Fibroblast of lung (primary cell): ENCODE measurements at places on chromosomes 11 and 22.
A peak's percentile ranks its signal among the peaks of the same experiment; 100 is the strongest.

- H3K27me3 ChIP-seq, result no peaks in the 10 kb centered on the region
- H3K27ac ChIP-seq, result no peak overlapping the region
- H3K36me3 ChIP-seq, result no peaks in the 10 kb centered on the region
- H3K4me1 ChIP-seq, result no peaks in the 10 kb centered on the region
- DNase-seq, result peak; percentile 10
- H3K4me3 ChIP-seq, result no peak overlapping the region
Observed at GRCh38 chr22:32911503-32911902, 110.0 kb downstream of the TIMP3 start.

GRCh38 chr22:35894464-35894878 is 134.2 kb downstream of the RBFOX2 start:
- H3K27me3 ChIP-seq, result no peaks in the 10 kb centered on the region
- peak overlapping the region; percentile 46 for H3K27ac ChIP-seq
- H3K4me3 ChIP-seq, result peak overlapping the region; percentile 11
- peak; percentile 60 for DNase-seq

GRCh38 chr22:30754971-30755758 is 60.5 kb downstream of the OSBP2 start:
- no peak overlapping the region for H3K4me3 ChIP-seq
- H3K27ac ChIP-seq, result no peak overlapping the region
- no peaks in the 10 kb centered on the region for H3K4me1 ChIP-seq
- DNase-seq, result peak; percentile 75
- H3K27me3 ChIP-seq, result no peaks in the 10 kb centered on the region

GRCh38 chr11:70338594-70338993 is 59.7 kb upstream of the CTTN start:
- no peak for DNase-seq
- H3K27me3 ChIP-seq, result no peaks in the 10 kb centered on the region
- H3K27ac ChIP-seq, result no peak overlapping the region
- no peak overlapping the region for H3K4me3 ChIP-seq
- no peaks in the 10 kb centered on the region for H3K4me1 ChIP-seq

- no peak for DNase-seq
- H3K4me1 ChIP-seq, result peaks cover 2% of the 10 kb centered on the region
- no peaks in the 10 kb centered on the region for H3K36me3 ChIP-seq
- no peaks in the 10 kb centered on the region for H3K27me3 ChIP-seq
- peak overlapping the region; percentile 88 for H3K27ac ChIP-seq
Observed at GRCh38 chr22:45672564-45673481, 1.2 kb downstream of the ATXN10 start.

- DNase-seq, result no peak
- no peak overlapping the region for H3K4me3 ChIP-seq
- H3K4me1 ChIP-seq, result peaks cover 24% of the 10 kb centered on the region
- no peaks in the 10 kb centered on the region for H3K27me3 ChIP-seq
- H3K36me3 ChIP-seq, result no peaks in the 10 kb centered on the region
- H3K27ac ChIP-seq, result no peak overlapping the region
Observed at GRCh38 chr22:25402160-25402500, 162.3 kb upstream of the GRK3 start.

DNA sequence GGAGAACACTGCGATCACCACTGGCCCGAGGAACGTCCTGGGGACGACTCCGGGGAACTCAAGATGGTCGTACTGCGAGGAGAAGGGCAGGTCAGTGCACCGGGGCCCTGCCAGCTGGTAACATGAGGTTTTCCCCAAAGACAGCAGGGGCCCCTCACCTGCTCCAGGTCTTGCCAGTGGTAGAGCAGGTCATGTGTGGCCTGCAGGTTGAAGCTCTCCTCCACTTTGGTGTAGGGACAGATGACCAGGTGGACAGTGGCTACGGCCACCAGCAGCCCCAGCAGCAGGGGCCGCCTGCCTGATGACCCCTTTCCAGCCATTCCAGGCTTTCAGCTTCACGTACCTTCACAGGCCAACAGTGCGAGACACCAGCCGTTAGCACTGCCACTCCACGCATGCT is 4.8 kb downstream of the ALG12 start:
- no peaks in the 10 kb centered on the region for H3K27me3 ChIP-seq
- peaks cover 4% of the 10 kb centered on the region for H3K36me3 ChIP-seq
- H3K4me3 ChIP-seq, result no peak overlapping the region
- H3K27ac ChIP-seq, result no peak overlapping the region

DNA sequence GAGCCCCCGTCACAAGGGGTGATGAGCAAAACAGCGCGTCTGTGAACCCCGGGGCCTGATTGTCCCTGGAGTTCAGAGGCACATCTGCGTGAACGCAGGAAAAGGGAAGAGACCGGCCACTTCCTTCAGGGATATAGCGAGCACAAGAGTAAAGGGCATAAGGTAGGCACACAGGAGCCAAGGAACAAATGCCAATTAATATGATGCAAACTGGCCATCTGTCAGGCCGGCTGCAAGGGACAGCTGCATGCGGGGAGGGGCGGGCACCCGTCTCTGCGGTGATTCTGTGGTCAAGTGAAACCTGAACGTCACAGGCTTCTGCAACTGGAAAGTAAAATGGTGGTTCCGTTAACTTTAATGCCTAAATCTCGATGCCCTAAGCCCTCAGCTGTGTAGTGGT is 64.7 kb downstream of the TRIM29 start:
- H3K36me3 ChIP-seq, result no peaks in the 10 kb centered on the region
- no peak overlapping the region for H3K27ac ChIP-seq
- no peak overlapping the region for H3K4me3 ChIP-seq

DNA sequence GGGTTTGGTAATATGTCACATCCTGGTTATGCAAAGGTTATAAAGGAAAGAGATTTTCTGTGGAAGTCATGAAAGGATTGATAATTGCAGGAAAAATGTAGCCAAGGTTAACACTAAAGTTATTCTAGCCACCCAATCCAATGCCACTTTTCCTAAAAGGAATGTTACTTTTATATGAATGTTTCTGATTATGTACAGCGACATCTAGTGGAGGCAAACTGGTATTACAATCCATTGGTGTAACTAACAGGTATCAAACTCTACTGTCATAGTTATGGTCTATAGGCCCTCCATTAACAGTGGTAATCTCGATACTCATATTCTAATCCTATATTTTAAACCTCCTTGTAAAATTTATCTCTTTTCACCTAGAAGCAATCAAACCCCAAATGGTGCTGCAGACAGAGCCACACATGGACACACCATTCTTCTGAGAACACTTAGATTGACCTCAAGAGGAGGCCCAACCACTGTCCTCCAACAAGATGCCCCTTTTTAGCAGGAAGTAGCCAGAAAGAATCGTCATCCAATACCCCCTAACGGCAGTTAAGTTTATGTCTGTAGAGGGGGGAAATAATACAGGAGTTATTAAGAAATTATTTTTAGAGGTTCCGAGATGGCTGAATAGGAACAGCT is 74.9 kb upstream of the RAG2 start:
- H3K36me3 ChIP-seq, result no peaks in the 10 kb centered on the region
- DNase-seq, result peak; percentile 61

DNA sequence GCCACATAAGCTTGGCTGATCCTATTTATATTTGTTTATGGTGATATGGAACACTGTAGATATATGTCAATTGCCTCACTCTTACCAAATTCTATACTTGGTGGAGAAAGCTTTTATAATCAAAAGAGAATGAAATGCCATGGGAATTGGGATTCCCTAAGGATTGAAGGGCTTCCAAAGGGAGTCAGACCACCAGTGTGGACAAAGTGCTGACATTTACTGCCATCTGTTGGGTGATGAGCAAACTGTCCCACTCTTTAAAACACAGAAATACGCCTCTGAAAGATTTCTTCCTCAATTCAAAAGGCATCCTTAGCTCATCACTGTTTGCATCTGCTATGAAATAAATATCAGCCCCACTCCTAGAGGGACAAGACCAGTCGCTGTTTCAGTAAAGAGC is 7.1 kb downstream of the SLC1A2 start:
- H3K4me3 ChIP-seq, result no peak overlapping the region
- no peaks in the 10 kb centered on the region for H3K4me1 ChIP-seq
- no peaks in the 10 kb centered on the region for H3K36me3 ChIP-seq
- no peak overlapping the region for H3K27ac ChIP-seq
- H3K27me3 ChIP-seq, result peaks cover 7% of the 10 kb centered on the region
- DNase-seq, result peak; percentile 3

DNA sequence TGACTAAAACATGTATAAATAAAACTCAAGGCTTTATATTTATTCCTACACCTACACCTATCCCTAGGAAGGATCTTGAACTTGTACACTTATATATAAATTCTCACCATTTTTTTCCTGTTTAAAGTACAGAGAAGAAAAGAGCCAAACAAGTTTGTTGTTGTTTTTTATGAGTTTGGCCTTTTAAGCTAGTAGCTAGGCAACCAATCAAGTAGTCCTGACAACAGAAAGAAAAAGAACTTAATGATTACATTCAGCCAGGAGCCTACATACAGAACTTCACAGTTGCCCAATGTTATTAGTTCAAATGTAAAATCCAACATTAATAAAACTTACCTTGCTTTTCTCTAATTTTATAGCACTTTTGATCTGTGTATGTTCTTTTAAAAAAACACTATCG is 316.2 kb downstream of the SOX6 start:
- DNase-seq, result no peak
- H3K4me3 ChIP-seq, result no peak overlapping the region
- H3K36me3 ChIP-seq, result no peaks in the 10 kb centered on the region
- no peaks in the 10 kb centered on the region for H3K27me3 ChIP-seq
- H3K4me1 ChIP-seq, result no peaks in the 10 kb centered on the region
- no peak overlapping the region for H3K27ac ChIP-seq

GRCh38 chr11:126529037-126529436 is 173.6 kb downstream of the ST3GAL4 start:
- no peaks in the 10 kb centered on the region for H3K36me3 ChIP-seq
- no peak for DNase-seq
- H3K27ac ChIP-seq, result no peak overlapping the region
- H3K4me3 ChIP-seq, result no peak overlapping the region

DNA sequence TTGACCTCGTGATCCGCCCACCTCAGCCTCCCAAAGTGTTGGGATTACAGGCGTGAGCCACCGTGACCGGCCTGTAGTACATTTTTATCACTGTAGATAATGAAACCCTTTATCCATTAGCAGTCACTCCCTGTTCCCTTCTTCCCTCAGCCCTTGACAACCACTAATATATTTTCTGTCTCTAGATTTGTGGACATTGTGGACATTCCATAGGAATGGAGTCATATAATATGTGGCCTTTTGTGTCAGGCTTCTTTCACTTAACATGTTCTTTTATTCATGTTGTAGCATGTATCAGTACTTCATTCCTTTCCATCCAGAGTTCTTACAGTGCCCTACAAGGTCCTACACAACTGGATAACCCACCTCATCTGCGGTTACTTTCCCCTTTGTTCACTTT is 30.5 kb downstream of the RRM1 start:
- no peaks in the 10 kb centered on the region for H3K4me1 ChIP-seq
- DNase-seq, result peak; percentile 6
- no peak overlapping the region for H3K27ac ChIP-seq
- H3K27me3 ChIP-seq, result no peaks in the 10 kb centered on the region

- no peak overlapping the region for H3K4me3 ChIP-seq
- no peak overlapping the region for H3K27ac ChIP-seq
- peaks cover 19% of the 10 kb centered on the region for H3K27me3 ChIP-seq
- no peak for DNase-seq
- no peaks in the 10 kb centered on the region for H3K4me1 ChIP-seq
Observed at GRCh38 chr11:126098204-126098769, 35.6 kb upstream of the CDON start.

GRCh38 chr11:82899186-82899820 is 927 bp downstream of the PRCP start:
- no peak for DNase-seq
- peaks cover 3% of the 10 kb centered on the region for H3K4me1 ChIP-seq
- H3K36me3 ChIP-seq, result no peaks in the 10 kb centered on the region
- no peaks in the 10 kb centered on the region for H3K27me3 ChIP-seq
- peak overlapping the region; percentile 75 for H3K27ac ChIP-seq

GRCh38 chr22:26045860-26046259 is 123.4 kb upstream of the SEZ6L start:
- H3K27ac ChIP-seq, result no peak overlapping the region
- H3K36me3 ChIP-seq, result no peaks in the 10 kb centered on the region

GRCh38 chr11:113647856-113648255 is 58.3 kb downstream of the TMPRSS5 start:
- DNase-seq, result no peak
- H3K27me3 ChIP-seq, result no peaks in the 10 kb centered on the region
- no peak overlapping the region for H3K27ac ChIP-seq
- H3K36me3 ChIP-seq, result no peaks in the 10 kb centered on the region

DNA sequence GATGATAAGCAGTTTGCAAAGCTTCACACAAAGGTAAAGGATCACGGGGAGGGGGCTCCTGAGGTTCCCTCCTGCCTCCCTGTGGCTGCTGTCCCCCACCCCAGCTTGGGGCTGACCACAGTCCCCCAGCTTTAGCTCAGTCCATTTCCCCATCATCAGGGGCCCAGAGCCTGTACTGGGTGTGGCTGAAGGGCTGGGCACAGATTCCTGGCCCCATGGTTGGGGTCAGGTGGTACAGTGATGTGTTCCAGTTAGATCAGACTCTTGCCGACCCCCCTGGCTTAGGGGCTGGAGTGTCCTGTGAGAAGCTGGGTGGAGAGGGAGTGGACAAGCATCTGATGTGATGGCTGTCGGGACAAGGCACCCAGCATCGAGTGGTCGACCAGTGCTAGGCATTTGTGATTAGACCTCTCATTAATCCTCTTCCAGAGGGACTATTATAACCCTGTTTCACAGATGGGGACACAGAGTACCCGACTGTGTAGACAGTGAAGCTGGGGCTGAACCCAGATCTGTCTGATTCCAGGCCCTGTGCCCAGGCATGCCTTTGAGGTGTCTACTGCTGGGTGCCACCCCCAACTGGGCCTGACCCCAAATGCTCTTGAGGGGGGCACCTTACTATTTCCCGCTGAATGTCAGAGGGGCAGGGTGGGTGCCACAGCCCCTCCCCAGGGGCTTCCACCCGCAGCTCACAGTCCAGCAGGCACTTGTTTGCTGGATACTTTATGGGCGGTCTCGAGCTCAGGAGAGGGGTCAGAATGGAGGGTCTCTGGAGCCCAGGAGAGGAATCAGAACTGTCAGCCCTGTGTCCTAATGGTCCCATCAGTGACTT is 4.3 kb downstream of the SHANK3 start:
- H3K4me1 ChIP-seq, result no peaks in the 10 kb centered on the region
- H3K36me3 ChIP-seq, result no peaks in the 10 kb centered on the region
- H3K27me3 ChIP-seq, result peaks cover 26% of the 10 kb centered on the region

DNA sequence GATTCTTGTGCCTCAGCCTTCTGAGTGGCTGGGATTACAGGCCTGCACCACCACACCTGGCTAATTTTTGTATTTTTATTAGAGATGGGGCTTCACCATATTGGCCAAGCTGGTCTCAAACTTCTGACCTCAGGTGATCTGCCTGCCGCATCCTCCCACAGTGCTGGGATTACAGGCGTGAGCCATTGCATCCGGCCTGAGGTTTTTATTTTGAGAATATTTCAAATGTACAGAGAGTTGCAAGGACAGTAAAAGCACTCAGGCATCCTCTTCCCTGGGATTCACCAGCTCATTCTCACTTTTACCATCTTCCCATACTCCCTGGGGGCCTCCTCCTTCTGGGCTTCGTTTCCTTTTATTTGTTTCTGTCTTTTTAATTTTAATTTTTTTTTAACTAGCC is 12.1 kb downstream of the MED15 start:
- H3K4me1 ChIP-seq, result peaks cover 34% of the 10 kb centered on the region
- peak overlapping the region; percentile 65 for H3K27ac ChIP-seq
- no peak overlapping the region for H3K4me3 ChIP-seq
- DNase-seq, result no peak

- H3K4me3 ChIP-seq, result no peak overlapping the region
- no peak overlapping the region for H3K27ac ChIP-seq
- H3K36me3 ChIP-seq, result no peaks in the 10 kb centered on the region
Observed at GRCh38 chr11:74138572-74138971, 32.2 kb downstream of the C2CD3 start.

- H3K4me1 ChIP-seq, result peaks cover 10% of the 10 kb centered on the region
- peak; percentile 84 for DNase-seq
- H3K36me3 ChIP-seq, result peaks cover 5% of the 10 kb centered on the region
- H3K27ac ChIP-seq, result no peak overlapping the region
- H3K27me3 ChIP-seq, result no peaks in the 10 kb centered on the region
Observed at GRCh38 chr22:35783943-35784614, 66.4 kb downstream of the APOL5 start.
